Activated CD4-positive, alpha-beta T cell treated with anti-CD3 and anti-CD28 coated beads, Interleukin-2, amount 50 U/mL, for 1 hour (primary cell): ENCODE measurements at places on chromosomes 12 and 14.

GRCh38 chr12:92133171-92133570, 12.5 kb downstream of the BTG1 start:
- DNase-seq: no peak

DNA sequence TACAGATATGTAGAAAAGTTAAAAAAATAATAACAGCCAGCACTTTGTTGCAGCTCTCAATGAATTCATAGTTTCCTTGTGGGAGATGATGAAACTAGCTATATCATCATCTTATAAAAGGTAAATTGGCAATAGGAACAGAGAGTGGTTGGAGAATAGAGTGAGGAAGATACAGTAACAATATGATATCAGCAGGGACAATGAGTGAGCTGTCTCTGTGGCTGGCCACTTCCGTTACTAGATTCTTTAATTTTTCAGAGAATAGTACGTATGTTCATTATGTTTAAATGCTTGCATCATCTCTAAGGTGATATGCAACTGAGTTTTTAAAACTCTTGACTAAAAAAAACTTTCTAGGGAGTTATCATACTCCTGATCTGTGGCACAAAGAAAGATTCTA, 1006.2 kb upstream of the FLRT2 start:
- no peak for DNase-seq

GRCh38 chr12:47710278-47710677, 4.4 kb upstream of the RPAP3 start:
- no peak for DNase-seq

DNA sequence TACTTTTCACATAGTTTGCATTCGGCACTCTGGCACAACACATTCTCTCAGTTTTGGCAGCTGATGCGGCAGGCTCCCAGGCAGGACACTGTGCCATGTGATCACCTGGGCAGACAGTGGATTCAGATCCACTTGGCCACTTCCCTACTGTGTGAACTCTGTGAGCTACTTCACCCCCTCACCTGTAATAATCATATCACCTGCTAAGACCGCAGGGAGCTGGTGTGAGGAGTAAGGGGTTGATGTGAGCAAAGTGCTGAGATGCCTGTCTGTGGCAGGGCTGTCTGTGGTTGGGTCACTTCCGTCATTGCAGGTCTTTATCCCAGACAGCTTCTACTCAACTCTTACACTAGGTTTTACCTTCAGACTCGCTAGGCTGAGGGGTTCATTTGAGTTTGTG, 50.4 kb upstream of the AMN start:
- DNase-seq: no peak

DNA sequence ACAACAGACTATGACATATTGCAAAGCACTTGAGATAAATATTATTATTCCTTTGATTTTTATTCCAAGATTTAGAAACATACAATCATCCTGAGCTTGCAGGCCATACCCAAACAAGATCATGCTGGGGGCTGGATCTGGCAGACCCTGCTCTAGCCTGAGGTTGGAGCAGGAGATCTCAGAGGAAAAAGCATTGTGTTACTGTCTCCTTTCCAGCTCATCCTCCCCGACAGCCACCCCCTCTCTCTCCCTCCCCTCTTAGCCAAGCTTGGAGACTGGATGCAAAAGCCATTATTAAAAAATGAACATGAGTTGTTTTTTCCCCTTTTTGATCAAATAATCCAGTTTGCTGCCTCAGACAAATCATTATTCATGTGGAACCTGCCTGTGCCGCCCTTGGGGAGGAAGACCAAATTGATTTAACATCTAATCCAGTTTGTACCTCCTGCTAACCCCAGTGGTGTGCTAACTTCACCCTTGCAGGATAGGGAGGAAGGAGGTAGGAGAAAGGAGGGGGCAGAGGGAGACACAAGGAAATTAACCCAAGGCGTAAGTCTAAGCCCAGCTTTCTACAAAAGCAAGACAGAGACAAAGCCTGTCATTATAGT, 565.8 kb upstream of the TBX3 start:
- DNase-seq: no peak

DNA sequence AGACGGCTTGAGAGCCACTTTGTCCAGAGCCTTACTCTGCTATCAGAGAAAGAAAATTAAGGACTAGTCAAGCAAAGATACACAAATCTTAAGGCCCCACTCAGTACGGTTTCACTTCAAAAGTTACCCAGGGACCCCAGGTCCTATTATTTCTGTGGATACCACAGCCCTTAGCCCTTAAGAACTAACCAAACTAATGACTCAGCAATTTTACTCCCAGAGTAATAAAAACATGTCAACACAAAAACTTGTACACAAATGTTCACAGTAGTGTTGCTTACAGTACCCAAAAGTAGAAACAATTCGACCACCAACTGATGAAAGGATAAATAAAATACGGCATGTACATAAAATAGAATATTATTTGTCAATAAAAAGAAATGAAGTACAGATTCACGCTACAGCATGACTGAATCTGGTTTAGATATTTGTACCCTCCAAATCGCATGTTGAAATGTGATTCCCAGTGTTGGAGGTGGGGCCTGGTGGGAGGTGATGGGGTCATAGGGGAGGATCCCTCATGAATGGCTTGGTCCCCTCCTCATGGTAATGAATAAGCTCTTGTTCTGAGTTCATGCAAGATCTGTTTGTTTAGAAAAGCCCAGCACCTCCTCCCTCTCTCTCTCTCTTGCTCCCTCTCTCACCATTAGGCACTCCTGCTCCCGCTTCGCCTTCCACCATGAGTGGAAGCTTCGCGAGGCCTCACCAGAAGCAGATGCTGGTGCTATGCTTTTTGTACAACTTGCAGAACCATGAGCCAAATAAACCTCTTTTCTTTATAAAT, 30.5 kb downstream of the AREL1 start:
- no peak for DNase-seq

GRCh38 chr14:105061428-105062047, 3.7 kb downstream of the GPR132 start:
- DNase-seq: peak; percentile 42

DNA sequence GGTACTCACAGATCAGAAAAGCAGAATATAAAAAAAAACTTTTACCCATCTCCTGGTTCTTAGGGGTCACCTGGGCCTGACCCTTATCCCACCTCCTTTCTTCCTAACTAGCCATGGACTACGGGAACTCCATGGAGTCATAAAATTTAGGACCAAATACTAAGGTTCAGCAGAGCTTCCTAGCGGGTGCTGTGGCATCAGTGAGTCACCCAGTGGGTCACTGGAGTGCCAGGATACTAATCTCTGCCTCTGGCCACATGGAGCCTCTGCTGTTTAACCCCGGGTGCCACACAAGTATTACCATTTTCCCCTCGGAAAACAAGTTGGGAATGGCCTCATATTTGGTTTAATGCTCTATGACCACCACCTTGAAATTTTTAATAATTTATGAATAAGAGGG, 6.9 kb downstream of the ZBTB39 start:
- DNase-seq: no peak

DNA sequence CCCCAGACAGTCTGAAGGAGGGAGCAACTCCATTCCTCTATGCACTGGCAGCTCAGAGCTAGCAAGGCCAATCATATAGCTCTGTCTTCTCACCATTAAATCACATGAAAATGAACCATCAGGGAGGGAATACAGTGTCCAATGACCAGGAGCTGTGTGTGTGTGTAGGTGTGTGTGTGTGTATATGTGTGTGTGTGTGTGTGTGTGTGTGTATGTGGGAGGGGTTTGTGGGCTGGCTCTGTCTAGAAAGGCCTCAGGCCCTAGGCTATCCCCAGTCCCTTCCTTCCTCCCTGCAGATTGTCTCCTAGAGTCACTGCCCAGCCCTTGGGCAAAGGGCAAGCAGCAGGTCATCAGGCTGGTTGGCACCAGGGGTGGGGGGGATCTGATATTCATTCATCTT, 5.7 kb upstream of the SUSD6 start:
- no peak for DNase-seq

DNA sequence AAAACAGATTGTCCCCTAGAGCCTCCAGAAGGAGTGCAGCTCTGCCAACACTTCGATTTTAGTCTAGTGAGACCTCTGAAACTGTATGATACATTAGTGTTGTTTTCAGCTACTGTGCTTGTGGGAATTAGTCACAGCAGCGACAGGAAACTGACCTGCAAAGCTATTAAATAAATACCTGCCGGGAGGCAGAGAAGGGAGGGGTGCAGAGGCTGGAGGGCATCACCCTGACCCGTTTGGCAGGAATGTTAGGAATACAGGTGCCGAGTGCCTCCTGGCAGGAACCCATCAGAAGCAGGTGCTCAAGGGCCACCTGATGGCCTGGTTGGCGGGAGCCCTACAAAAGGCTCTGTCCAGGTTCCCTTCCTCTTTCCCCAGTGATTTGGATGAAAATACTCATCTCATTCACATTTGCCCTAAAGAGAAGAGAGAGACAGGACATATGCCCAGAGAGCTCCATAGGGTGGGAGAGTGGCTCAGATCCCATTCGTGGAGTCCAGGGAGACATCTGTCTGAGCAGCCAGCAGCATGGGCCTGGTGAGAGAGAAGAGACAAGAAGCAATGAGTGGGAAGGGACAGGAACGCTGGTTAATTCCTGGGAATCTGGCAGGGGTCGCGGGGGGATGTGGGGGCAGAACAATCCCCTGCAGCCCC, 44.6 kb downstream of the C14orf132 start:
- no peak for DNase-seq

DNA sequence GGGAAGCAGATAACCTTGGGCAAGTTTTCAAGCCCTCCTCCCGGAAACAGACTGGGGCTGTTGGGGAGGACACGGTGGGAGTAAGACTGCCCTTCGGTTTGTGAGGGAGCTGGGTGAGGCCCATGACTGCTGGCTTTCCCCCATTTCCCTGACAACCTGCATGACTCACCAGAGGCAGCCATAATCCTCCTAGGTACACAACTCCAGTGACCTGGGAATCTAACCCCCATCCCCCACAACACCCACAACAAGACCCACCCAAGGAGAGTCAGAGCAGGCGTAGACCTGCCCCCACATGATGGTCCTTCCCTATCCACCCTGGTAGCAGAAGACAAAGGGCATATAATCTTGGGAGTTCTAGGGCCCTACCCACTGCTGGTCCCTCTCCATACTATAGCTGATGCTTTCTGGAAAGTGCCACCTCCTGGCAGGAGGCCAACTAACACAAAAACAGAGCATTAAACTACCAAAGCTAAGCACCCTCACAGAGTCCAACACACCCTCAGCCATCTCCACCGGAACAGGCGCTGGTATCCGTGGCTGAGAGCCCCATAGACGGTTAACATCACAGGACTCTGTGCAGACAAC, 14.8 kb downstream of the DDX24 start:
- no peak for DNase-seq

GRCh38 chr12:124242529-124243065, 52.3 kb upstream of the RFLNA start:
- DNase-seq: no peak

DNA sequence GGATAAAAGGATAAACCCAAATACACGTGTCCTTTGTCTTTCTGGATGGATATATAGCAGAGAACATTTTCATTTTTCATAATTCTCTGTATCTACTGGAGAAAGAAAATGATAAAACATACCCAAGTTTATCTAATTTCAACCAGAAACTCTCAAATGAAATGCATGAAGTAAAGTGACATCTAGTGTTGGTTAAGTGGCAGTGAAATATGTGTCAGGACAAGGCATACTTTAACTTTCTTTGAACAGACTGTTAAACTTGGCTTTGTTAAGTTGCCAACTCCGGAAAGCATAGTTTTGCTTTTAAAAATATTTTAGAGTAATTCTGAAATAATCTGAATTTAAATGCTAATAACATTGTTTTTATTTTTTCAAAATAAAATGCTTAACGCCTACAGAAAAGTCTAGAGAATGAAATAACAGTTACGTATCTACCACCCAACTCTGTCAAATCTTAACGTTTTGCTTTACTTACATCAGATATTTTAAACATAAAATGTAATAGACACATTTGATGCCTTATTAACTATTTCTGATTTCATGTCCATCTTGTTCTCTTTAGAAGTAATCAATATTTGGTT, 25.2 kb upstream of the NTN4 start:
- DNase-seq: no peak

GRCh38 chr12:26406391-26406790, 211.0 kb downstream of the SSPN start:
- no peak for DNase-seq

- no peak for DNase-seq
Measured at GRCh38 chr14:44530475-44530874, 23.4 kb upstream of the FSCB start.

GRCh38 chr14:23099212-23099861, 4.0 kb downstream of the C14orf119 start:
- no peak for DNase-seq

- no peak for DNase-seq
Measured at GRCh38 chr12:65891987-65892481, 67.8 kb downstream of the HMGA2 start.

DNA sequence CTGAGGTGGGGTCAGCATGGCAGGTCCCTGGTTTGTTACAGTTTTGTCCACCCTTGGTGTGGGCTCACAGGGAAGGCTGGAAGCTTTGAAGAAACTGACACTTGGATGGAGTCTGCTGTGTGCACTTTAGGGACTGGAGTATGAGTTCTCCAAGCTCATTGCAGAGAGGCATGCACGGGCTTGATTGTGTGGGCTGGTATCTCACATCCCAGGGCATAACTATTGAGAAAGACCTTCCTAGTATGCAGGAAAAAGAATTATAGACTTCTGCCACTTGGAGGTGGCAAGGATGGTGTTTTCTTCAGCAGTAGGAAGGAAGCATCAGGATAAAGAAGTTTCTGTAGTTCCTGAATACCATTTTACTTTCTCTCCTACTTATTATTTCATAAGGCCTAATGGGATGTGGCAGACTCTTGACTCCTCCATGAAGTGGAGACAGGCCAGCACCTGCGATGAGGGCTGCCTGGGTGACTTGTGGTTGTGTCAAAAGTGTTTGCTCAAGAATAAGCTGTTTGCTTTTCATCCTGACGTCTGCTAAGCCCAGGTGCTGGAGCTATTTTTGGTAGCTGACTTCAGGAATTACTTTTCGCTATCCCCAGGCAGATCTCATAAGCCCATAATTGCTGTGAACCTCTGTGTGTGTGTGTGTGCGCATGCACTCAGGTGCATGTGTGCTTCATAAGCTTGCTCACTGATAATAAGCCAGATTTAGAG, 125.8 kb downstream of the KTN1 start:
- DNase-seq: no peak

DNA sequence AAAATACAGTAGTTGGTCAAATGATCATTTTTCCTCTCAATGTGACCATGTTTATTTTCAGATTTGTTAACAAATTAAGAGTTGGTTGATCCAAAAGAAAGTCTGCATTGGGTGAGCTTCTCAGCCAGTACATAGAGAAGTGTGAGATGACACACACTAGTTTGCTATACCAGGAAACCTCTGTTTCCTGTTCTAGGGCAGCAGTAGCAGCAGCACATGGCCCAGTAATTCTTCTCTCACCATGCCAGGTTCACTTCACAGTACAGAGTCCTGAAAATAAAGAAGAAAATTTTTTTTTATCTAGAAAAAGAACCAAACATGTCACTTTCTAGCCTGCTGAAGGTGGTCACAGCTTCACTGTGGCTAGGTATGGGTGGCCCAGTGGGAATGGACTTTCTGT, 250.2 kb upstream of the OR4E1 start:
- DNase-seq: peak; percentile 8

GRCh38 chr12:22518060-22518719, 26.2 kb downstream of the C2CD5 start:
- DNase-seq: no peak
